Bladder microvascular endothelial cell (primary cell): ENCODE measurements at places on chromosomes 7 and 10. TPM values are rescaled to one million over a fixed set of nuclear protein-coding genes. Genes with fewer than 3 reads are reported as not detected.

The TMEM236 gene
- 0.32 and 2.1 TPM in 2 replicates for total RNA-seq

The ZWINT gene
- total RNA-seq = 34.2 and 54.9 TPM in 2 replicates

The EIF3B gene
- 169 and 224 TPM in 2 replicates for total RNA-seq

The HOXA13 gene
- not detected in 2 replicates for total RNA-seq
